ENCODE measurements at places on chromosomes 12 and 14.

GRCh38 chr14:34496007-34496678 lies 34.1 kb upstream of the SPTSSA start:
- no peak for DNase-seq

DNA sequence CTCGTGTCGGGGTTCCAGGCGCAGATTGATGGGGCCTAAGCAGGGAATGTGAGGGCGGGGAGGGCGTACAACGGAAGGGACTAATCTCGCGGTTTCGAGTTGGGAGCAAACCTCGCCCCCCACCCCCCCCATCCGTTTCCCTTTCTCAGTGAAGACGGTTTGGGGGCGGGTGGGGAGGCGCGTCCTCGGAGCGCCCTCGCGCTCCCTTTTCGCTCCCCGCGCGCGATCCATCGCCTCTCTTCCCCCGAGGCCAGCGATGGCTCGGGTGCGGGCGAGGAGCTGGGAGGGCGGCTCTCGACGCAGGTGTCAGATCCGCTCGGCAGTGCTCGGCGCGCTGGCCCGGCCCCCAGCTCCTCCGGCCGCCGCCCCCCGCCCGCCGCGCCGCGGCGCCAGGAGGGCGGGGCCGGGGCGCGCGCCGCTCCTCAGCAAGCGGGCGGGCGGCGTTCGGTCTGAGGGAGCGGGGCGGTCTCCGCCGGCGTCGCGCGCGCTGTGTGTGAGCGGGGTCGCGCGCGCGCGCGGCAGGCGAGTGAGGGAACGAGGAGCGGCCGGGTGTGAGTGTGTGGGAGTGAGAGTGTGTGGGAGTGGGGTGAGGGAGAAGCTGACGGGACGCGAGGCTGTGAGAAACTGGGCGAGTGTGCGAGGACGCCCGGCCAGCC lies at the start of gene RIMKLB:
RIMKLB (plus strand) TSS at position 516 of the 656 bp plus-strand sequence. CDS start 15,876 bp downstream, outside the sequence.
- no peak for DNase-seq

DNA sequence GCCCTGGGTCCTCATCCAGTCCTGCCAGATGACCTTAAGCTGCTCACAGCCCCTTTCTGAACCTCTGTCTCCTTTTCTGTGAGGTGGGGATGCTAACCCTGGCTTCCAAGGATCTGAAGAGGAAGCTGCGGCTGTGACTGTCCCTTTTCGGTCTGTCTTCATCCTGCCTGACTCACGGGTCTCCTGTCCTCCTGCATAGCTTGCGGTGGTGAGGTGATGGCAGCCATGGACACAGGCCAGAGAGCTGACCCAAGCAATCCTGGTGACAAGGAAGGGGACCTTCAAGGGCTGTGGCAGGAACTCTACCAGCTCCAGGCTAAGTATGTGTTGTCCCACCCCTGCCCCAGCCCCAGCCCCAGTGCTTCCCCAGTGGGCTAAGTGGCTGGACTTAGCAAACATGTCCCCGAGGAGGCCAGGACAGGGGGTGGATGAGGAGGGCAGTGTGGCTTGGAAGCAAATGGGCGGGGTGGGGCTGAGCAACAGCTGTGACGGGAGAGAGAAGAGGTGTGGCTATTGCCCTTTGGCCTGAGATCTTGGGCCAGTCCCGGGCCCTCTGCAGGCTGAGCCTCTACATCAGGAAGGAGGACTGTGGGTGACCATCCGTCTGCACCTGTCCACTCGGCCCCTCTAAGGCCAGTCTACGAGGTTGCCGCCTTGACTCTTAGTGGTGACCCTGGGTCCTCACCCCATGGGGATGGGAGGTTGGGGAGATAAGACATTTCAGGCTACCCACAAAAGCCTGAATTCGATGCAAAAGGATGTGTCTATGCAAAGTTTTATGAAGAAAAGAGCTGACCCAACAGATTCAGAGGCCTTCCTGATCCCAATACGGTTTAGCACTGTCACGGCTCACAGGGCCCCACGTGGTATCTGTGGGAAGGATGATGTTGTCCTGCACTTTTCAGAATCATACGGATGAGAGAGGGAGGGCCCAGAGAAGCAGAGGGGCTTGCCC lies 1.1 kb downstream of the CCDC197 start:
- no peak for DNase-seq

DNA sequence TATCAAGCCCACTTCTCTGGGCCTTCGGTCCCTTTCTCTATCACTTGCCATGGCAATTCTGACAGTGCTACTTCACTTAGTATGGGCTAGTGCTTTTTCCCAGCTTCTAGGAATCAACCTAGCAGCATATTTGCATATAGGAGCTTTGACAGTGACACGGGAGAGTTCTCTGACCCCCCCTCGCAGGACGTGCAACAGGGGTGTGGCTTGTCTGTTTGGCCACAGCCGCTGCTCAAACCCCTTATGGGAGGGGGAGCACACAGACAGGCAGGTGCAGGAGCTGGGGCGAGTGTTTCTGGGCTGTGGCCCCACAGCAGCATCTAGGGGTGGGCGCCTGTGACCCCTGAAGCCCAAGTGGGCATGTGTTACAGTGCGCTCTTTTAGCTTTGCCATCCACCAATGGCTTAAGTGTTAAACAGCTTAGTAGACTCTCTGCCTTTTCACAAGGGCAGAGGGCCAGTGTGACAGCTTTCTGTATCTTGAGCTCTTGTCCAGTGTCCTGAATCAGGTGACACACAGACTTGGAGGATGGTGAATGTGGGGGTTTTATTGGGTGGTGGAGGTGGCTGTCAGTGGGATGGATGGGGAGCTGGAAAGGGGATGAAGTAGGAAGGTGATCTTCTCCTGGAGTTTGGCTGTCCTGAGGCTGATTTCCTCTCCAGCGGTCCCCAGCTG lies 229.3 kb downstream of the PCNX1 start:
- no peak for DNase-seq

DNA sequence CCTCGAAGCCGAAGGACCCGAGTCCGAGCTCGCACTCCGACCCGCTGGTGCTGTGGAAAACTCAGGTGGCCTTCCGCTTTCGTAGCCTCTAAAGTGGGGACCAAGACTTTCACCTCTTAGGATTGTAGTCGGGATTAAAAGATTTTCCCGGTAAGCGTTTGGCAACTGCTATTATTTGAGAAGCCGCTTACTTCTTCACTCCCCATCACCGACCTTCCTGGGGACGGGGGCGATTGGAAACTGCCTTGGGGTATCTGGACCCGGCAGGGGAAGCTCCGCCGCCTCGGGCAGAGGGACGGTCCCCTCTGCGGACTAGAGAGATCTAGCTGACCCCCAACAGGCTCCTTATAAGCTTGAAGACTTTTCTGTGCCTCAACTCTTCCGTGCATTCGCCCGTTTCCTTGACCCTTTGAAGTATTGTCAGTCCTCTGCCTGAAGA lies 659 bp downstream of the TRAFD1 start:
- DNase-seq, result no peak

GRCh38 chr14:38143659-38144505 lies 63.8 kb upstream of the SSTR1 start:
- peak; percentile 18 for DNase-seq

DNA sequence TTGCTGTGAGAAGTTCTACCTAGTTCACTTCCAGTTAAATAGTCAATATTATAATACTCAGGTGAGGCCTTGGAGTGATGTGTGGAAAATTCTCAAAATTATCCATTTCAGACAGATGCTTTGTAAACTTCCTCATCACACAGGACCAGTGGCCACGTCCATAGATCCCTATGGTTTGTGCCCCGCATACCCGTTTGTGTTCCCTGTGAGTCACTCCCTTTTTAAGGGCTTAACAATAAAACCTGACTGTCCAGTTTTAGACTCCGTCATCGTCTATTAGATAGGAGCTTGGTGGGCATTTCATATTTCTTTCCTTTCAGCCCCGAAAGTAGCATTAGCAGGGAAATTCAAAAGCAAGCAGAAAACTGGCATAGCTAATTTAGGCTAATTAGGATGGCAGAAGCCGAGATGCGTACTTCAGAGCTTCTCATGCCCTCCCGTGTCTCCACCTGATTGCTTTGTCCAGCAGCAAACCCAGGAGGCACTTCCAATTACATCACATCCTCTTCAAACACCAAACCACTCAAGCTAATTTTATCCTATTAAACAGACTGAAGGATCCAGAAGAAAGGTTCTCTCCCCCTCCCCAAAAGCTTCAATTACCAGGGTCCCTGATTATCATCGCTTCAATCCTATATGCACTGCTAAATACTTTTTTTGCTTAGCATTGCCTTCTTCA lies 186.6 kb upstream of the OTX2 start:
- no peak for DNase-seq

GRCh38 chr14:101823511-101824120 lies 62.1 kb downstream of the PPP2R5C start:
- no peak for DNase-seq

- no peak for DNase-seq
Observed at GRCh38 chr12:92261071-92261470, 115.4 kb upstream of the BTG1 start.

- no peak for DNase-seq
Observed at GRCh38 chr12:82848845-82849244, 162.1 kb downstream of the TMTC2 start.

DNA sequence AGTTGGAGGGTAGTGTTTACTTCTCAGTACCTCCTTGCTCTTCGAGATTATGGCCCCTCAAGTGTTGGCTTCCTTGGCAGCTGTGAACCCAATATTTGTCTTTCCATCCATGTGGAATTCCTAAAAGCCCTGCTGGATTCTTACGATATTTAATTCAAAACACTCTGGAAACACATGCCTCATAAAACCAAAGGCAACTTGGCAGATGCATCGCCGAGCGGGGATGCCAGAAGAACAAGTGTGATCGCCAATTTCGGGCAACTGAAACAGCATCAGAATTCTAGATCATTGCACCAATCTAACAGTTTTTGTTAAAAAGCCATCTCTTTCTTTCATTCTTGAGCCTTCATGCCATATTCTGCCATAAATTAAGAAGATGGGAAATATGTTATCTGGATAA lies 934.4 kb downstream of the AACS start:
- DNase-seq, result no peak

- no peak for DNase-seq
Observed at GRCh38 chr12:1793426-1794210, 26.7 kb upstream of the LRTM2 start.

- DNase-seq, result no peak
Observed at GRCh38 chr12:32100361-32100760, 6.3 kb upstream of the BICD1 start.

DNA sequence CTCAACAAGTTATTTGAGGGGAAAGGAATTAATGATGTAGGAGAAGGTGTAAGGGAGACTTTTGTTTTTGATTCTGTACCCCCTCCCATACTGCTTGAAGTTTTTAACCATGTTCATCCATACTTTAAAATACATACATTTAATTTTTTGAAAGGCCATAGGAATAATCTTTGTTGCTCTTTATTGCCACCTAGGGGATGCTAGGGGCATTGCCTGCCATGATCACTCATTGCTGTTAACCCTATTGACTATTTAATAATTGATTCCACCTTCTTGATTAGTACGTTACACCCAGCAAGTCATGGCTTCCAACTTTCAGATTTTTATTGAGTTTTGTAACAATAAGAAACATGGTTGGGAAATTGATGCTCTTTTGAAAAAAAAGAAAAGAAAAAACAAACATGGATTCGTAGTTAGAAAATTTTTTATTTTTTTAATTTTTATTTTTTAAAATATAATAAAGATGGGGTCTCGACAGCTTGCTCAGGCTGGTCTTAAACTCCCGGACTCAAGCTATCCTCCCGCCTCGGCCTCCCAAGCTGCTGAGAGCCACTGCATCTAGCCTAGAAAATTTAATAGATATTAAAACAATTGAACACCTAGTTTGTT lies 8.5 kb upstream of the PRKAB1 start:
- no peak for DNase-seq

DNA sequence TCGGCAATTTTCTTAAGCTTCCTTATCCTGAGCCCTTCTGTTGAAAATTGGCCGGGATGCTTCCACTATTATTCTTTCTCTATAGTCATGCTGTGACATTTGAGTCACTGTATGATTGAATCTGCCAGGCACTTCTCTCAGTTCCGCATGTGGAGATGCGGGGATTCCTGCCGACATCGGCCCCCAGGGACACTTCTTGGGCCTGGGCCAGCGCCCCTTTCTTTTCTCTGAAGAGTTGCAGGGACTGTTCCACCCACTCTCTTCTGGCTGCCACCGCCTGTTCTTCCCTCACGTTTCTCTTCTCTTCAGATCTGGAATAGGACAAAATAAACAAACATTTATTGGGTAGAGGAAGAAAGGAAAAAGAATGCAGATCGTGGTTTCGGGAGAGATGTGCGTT lies 310.1 kb downstream of the ETNK1 start:
- DNase-seq, result no peak

- DNase-seq, result peak; percentile 68
Observed at GRCh38 chr12:50088577-50089335, 3.6 kb downstream of the SMARCD1 start.

GRCh38 chr14:84891404-84891803 lies 638.5 kb upstream of the FLRT2 start:
- DNase-seq, result no peak

DNA sequence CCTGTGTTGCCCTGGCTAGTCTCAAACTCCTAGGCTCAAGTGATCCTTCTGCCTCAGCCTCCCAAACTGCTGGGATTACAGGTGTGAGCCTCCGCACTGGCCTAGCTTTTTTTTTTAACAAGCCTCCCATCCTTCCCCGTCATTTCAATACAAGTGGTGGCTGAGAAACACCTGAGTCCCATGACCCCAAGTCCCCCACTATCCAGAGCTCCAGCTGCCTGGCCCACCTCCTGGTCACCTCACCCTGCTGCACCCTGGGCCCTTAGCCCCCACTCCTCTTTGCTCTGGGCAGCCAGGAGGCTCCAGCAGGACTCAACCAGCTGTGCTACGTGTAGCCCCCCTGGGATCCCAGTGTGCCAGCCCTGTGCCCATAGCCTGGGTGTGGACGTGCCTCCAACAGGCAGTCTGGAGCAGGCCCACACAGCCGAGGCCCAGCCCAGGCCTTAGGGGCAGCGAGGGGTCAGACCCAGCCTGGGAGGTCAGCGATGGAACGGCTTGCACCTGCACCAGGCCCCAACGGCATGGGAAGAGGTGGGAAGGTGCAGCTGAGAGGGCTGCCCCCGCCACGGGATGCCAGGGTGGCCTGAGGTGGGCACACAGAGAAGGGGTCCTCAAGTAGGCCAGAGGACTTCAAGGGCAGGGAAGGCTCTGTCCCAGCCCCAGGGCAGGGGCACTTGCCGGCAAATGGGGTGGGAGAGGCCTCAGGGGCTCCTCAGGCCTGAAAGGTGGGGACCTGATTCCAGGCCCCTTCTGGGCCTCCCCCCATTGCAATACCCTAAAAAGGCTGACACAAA lies 6.5 kb downstream of the AHNAK2 start:
- no peak for DNase-seq

DNA sequence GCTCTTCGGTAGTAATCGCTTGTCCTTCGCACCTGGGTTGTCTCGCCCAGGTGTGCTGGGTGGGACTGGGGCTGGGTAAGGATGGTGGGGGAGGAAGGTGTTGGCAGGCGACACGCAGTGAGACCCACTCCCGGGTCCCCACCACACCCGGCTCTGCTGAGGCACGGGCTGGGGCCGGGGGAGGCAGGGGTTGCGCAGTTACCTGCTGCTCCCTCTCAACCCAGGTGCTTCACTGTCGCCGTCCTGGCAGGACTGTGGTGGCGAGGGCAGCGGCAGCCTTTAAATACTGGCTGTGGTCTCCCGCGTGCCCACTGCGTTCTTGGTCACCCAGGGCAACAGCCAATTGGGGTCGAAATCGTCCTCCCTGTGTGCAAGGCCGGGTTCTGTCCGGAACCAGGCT lies at the start of gene CCER1:
CCER1 (minus strand) TSS at position 256 of the 400 bp plus-strand sequence. CDS start 434 bp downstream, outside the sequence.
- no peak for DNase-seq

- DNase-seq, result peak; percentile 54
Observed at GRCh38 chr12:105705765-105706164, 375.3 kb downstream of the C12orf75 start.

- peak; percentile 80 for DNase-seq
Observed at GRCh38 chr12:124939421-124940142, 25.1 kb upstream of the UBC start.

- DNase-seq, result peak; percentile 64
Observed at GRCh38 chr12:66688846-66689439, 10.1 kb upstream of the GRIP1 start.

GRCh38 chr14:64126548-64126947 lies 167.6 kb downstream of the ESR2 start:
- DNase-seq, result no peak

All from renal cortical epithelial cell (primary cell).